ENCODE measurements at places on chromosomes 2 and 18.

- DNase-seq: no peak
Measured at GRCh38 chr18:58549814-58550339, 79.0 kb downstream of the ALPK2 start.

- DNase-seq: no peak
Measured at GRCh38 chr18:50707855-50708469, 111.9 kb downstream of the MRO start.

DNA sequence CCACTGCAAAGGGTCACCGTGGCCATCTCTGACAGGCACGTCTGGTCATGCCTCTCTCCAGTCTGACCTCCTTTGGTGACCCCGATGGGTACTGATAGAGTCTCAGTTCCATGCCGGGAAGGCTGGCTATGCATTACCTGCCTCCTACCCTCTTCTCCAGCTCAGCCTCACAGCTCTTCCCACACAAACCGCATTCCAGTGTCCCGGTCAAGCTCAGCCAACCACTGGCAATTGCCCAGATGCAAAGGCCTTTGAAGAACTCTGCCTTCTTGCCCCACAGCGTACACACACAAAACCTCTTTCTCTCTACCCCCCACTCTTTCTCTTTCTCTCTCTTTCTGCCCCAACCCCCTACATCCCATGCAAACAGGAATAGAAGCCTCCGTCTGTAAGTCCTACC, 37.6 kb downstream of the TMEM163 start:
- DNase-seq: no peak

- DNase-seq: no peak
Measured at GRCh38 chr18:69770238-69770637, 177.4 kb downstream of the CD226 start.

GRCh38 chr2:177998006-177998405, 74.6 kb downstream of the PDE11A start:
- DNase-seq: no peak

DNA sequence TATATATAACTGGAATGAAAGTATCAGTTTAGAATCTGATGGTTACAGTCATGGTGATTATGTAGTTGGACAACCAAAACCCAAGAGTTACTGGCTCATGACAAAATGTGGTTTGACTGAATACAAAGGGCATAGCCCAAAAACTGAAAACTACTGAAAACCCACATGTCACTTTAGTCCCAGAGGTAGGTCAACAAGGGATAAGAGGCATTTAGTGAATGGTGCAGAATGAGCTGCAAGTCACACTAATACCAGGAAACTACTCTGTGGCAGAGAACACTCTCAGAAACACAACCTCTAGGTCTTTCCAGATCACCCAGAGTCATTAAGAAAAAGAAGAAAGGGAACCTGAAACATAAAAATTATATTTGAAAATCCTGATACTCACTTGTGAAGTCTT, 154.5 kb downstream of the AGPS start:
- no peak for DNase-seq

DNA sequence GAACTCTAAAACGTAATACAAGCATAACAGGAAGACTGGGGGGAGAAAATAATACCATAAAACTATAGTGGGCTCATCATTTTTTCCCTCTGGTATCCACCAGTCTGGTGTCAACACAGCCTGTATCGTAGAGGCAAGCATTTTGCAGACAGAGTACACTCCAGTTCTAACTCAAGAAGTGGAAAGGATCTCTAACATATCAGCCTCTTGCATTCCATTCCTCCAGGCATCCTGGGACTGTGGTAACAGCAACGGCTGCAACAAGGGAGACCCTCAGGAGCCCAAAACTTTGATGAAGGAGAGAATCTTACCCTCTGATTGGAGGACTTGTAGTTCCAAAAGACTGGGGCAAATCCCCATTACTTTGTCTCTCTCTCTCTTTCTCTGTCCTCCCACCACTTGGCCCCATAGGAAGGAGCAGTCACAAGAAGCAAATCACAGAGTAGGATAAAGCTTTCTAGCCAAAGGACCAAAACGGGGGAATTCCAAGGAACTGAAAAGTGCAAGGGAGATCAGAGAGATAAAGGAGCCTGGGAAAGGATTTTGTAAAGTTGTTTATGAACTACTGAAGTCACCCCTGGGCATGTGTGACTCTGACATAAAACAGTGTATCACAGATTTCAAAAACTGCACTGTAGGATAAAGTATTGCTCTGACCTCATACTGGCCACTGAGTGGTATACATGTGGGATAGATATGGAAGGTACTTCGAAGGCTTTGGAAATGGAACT, 11.9 kb downstream of the FRZB start:
- DNase-seq: no peak

DNA sequence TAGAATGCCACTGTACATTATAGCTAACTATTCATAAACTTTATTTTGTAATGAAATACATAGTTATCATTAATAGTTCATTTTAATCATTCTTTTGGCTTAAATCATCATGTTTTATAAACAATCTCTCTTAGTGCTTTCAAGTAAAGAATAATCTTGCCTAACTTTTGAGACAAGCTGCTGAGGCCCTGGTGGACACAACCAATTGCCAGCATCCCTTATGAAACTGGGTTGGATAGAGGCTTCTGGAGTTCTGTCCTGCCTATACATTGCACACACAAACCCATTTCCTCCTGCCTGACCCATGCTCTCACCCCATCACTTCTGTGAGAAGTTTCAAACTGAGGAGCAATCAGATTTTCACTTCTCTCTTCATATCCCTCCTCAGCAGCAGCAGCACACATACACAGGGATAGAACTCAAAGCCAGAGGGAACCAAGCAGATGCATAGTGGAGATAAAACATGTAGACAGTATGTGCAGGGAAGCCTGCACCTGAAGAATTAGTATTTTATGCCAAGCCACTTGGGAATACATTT, 450.0 kb upstream of the SLC14A2 start:
- DNase-seq: no peak

DNA sequence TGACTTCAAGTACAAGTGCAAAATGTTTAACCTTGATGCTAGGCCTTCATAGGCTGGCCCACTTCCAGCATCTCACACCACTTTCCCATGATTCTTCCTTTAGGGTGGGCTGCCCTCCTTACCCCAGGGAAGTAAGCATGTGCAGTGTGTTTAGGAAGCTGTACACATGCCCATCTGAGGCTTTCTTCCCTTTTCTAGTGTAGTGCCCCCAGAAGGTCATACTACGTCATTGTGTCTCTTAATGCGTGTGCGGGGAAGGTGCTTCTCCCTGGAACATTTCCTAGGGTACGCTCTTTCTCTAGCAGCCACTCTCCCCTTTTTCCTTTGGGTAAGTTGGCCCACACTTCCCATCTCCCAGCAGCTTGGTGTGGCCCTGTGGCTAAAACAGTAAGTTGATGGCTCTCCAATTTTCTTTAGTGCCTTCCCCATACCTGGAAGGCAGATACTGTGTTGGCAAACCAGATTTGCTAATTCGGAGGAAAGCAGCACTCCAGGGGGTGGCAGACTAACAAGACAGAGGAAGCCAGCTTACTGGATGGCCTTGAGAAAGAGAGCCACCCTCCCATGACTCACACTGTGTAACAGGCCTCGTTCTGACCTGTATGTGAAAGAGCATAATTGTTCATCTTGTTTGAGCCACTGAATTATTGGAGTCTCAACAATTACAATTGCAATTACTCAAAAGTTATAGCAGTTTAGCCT, 1.1 kb upstream of the SULT6B1 start:
- no peak for DNase-seq

- no peak for DNase-seq
Measured at GRCh38 chr2:218296200-218296599, 3.9 kb upstream of the TMBIM1 start.

- no peak for DNase-seq
Measured at GRCh38 chr18:44342162-44342561, 338.5 kb upstream of the SETBP1 start.

DNA sequence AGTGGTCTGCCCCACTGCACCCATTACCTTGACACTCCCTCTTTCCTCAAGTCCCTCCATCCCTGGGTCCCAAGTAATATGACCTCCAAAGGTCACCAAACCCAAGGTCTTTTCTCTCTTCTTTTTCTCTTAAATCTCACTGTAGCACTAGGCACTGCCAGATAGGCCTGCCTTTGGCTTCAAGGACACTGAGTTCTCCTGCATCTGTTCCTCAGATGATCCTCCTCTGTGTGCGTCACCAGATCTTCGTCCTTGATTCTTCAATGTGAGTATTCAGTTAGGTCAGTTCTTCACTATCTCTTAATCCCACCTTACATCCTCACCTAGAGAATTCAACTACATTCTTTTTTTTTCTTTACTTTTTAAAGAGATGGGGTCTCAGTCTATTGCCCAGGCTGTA, 249.2 kb downstream of the NBAS start:
- DNase-seq: no peak

- no peak for DNase-seq
Measured at GRCh38 chr2:28161466-28161865, 231.2 kb upstream of the FOSL2 start.

GRCh38 chr2:123999681-124000080, 25.4 kb upstream of the CNTNAP5 start:
- no peak for DNase-seq

Data from effector memory CD8-positive, alpha-beta T cell (primary cell).